ENCODE measurements at places on chromosomes 1 and 21. TPM values are rescaled to one million over a fixed set of nuclear protein-coding genes. Genes with fewer than 3 reads are reported as not detected.

GUK1 gene
- 190 TPM for total RNA-seq

ACTL8 gene
- total RNA-seq, result not detected

ORC1 gene
- total RNA-seq, result 2.4 TPM

C1orf185 gene
- not detected for total RNA-seq

FAM177B gene
- 0.63 TPM for total RNA-seq

CHAF1B gene
- 1.2 TPM for total RNA-seq

BGLAP gene
- total RNA-seq, result 0.31 TPM

UBL4B gene
- total RNA-seq, result not detected

PGLYRP4 gene
- not detected for total RNA-seq

RHD gene
- 1.2 TPM for total RNA-seq

CFAP107 gene
- total RNA-seq, result not detected

SPRR4 gene
- not detected for total RNA-seq

LIN28A gene
- not detected for total RNA-seq

SF3B4 gene
- 17.7 TPM for total RNA-seq

SPATA45 gene
- total RNA-seq, result not detected

LCE1E gene
- not detected for total RNA-seq

PDE4B gene
- total RNA-seq, result 518 TPM

GSTM3 gene
- 7.5 TPM for total RNA-seq

OR2L2 gene
- total RNA-seq, result under 0.01 TPM

RIPPLY3 gene
- total RNA-seq, result not detected

SEC22B gene
- total RNA-seq, result 55.3 TPM

TAL1 gene
- 10.8 TPM for total RNA-seq
